LHCN-M2 (cell line): ENCODE measurements at places on chromosomes 5 and 9.

GRCh38 chr9:18829873-18830272, 203.1 kb downstream of the SAXO1 start:
- DNase-seq = no peak

DNA sequence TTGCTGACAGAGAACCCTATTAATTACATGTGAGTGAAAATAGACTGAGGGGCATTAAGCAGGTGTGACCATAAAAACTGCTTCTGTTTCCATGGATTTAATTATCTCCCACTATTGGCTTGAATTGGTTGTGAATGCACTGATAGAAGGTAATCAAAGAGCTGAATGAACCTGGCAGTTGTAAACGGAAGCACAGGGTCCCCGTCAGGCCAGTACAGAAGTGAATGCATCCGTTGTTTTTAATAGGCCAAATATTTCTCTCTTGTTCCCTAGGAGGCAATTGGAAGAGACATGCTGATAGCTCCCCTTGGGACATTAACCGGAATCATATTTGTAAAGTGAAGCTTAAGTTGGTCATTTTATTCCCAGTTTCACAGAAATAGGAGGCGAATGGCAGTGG, 147.0 kb downstream of the CAVIN4 start:
- DNase-seq = no peak

DNA sequence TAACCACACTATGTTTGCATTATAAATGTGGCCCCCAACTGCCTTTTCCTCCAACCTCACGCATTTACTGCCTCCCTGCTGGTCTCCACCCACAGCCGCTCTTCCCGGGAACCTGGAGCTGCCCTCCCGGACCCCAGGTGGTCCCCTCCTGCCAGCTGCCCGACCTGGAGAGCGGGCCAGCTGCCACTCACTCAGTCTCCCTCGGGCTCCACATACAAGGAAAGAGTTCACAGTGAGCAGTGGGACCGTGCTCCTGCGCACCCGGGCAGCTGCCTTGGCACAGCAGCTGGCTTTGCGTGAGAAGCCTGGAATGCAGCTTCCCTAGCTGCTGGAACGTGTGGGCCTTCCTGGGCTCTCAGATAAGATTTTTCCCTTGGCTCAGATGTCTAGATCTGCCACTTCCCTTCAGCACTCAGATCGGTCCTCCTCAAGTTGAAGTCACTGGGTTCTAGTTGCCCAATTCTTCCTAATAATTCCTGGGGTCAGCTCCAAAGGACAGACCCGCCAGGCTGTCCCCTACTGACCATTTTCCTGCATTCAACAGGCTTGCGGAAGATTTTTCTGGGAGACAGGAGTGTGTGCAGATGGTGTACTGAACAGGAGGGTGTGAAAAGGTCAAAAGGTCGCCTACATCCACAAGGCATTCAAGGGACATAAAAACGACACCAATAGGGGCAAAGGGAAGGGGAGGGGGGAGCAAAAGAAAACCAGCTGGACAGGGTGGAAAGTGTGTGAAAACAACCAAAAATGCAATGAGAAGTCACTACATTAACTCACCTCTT, 69.1 kb downstream of the MYO10 start:
- DNase-seq = peak; percentile 97

DNA sequence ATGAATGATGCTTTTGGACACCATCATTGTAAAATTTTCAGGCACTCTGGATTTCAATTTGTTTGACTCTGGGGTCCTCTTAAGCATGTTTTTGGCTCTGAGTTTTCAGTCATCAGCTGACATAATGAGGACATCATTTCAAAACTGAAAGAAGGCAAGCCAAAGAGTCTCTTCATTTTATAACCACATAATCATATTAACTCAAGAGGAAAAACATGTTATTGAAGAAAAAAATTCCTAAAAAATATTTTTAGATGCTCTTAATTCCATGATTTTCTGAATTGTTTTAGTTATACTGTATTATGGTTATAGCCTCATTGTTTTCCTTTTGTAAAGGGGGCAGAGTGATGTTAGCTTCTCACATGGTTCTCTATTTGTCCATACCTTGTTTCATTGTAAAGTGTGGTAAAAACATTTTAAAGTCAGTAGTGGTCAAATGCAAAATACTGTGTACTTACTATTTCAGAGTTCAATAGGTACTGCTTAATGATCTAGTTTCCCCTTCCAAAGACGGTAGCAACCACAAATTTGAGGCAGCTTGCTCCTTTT, 472.1 kb downstream of the DMRT2 start:
- no peak for DNase-seq

GRCh38 chr9:137049544-137050449, 3.8 kb upstream of the NPDC1 start:
- no peak for DNase-seq

GRCh38 chr9:36802201-36802920, 229.7 kb downstream of the MELK start:
- peak; percentile 67 for DNase-seq

DNA sequence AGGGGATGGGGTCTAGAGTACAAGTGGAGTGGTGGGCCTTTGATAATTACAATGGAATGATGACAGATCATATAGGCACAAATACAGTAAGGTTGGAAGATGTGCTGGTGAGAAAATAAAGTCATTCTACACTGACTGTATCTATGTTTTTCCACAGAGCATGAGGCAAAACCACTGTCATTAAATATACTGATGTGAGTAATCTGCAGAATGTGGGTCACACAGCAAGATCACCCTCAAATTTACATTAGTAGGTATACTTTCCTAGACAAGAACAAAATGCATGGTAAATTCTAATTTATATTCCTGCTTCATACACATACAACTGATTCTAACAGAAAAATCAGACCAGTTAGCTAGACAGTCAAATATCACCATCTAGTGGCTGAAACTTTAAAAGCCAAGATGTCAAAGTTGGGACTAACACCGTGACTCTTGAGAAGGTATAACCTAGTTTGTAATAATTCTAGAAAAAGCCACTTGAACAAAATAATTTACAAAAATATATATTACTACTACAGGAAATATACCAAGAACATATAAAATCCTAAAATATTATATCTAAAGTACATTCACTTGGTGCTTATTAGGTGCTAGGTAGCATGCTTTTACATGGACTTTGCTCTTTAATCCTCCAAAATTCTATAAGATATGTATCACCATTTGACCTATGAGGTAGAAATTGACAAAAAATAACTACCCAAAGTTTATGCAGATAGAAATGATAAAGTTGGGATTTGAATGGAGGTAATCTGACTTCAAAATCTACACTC, 19.5 kb downstream of the TTC33 start:
- DNase-seq = peak; percentile 74

DNA sequence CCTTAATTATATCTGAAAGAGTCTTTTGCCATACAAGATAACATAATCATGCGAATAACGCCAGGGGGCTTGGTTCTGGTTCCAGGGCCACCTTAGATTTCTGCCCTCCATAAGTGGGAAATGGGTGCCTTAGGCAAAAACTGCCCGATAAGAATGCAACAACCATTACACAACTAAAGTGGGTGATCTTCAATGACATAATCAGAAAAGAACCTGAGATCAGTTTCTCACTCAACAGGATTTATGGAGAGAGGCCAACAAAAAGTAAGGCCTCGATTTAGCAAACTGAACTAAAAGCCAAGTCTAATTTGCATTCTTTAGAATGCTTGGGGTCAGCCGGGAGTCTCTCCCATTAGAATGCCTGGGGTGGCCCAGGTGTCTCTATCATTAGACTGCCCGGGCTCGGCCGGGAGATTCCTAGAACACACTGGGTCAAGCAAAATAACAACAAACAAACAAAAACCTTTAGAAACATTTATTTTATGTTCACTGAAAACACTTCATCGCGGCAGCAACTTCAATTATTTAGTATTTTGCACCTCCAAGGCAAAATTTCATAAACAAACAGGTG, 194.8 kb downstream of the AUH start:
- no peak for DNase-seq

DNA sequence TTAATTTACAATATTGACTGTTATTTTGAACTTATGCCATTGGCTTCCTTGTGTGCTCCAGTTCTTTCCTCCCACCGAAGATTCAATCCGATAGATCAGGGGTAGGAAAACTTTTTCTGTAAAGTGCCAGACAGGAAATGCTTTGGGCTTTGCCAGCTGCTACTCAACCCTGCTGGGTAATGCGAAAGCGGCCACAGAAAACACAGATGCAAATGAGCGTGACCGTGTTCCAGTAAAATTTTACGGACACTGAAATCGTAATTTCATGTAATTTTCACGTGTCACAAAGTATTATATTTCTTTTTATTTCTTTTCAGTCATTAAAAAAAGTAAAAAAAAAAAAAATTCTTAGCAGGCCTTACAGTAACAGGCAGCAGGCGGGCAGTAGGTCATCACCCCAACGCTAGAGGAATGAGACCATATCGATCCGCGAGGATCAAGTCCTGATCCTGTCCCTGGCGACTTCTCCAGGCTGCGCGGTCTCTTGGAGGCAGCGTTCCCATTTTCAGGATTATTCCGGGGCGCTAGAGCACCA, 599 bp downstream of the NMRK1 start:
- peak; percentile 74 for DNase-seq

DNA sequence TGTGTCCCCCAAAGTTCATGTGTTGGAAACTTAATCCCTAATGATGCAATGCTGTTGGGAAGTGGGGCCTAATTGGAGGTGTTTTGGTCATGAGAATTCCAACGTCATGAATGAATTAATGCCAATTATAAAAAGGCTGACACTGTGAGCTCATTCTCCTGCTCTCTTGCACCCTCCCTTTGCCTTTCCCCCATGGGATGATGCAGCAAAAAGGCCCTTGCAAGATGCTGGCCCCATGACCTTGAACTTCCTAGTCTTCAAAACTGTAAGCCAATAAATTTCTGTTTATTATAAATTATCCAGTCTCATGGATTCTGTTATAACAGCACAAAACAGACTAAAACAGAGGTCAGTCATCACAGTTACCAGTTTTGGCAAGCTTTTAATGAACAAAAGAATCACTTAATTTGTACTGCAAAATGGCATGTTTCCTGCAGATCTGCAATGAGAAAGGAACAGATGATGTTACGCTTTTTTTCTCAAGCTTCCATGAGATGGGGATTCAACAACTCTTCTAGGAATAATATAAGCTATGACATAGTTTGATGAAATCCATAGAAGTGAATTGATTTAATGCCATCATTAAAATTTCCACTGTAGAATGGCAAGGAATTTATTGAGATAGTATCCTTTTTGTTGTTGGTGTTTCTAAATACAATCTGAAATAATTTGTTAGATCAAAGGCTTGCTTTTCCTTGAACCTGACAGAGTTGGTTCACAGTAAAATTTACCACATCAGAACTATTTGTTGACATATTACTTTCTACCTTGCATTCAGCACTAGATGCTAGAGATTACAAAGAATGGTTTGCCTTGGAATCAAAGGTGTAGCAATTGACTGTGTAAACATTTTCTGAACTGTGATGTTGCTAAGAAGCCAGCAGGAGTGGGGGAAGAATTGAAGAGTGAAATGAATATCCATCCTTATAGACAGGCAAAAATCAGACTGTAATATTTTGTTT, 29.3 kb upstream of the RFK start:
- no peak for DNase-seq

DNA sequence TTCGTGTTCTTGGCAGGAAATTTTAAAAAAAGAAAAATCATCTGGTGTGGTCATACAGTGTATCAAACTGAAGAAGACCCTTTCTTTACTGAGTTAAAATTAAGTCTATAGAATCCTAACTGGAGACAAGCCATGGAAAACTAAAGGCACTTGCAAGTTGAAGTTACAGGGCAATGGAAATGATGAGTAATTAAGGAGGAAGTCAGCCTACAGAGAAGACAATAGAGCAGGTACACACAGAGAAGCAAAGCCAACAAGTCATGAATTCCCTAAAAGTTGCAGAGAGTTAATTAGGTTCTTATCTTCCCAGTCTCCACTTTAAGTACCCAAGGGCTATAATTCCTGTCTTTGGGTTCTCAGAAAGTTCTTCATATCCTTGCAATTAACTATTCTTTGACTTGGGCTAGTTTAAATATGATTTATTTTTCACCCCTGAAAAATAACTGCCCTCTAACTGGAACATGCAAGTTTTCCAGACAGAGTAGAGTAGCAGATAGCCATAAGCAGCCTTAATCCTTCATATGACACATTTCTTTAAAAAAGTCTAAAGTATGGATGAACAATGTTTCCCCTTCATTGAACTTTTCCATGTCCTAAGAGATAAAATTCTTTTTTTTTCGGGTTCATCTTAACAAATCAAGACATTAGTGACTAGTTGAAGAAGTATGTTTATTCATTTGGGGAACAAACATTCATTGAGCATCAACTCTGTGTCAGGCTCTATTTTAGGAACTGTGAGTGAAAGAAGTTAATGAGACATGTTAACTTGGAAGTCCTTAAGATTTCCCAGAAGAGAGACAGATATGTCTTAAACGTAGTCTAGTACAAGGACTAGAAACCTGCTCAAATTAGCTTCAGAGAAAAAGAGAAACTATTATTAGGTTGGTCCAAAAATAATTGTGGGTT, 5.2 kb upstream of the ITGA2 start:
- peak; percentile 25 for DNase-seq

- peak; percentile 77 for DNase-seq
Observed at GRCh38 chr5:34533582-34534522, 122.3 kb upstream of the RAI14 start.
